Lung (tissue), 17 donors: ENCODE measurements at places on chromosomes 1 and 21.

- DNase-seq: no peak
These were observed 86.4 kb downstream of the BCAR3 start for GRCh38 chr1:93595266-93595665.

GRCh38 chr1:116540088-116540487, 30.7 kb downstream of the CD58 start:
- DNase-seq: no peak

DNA sequence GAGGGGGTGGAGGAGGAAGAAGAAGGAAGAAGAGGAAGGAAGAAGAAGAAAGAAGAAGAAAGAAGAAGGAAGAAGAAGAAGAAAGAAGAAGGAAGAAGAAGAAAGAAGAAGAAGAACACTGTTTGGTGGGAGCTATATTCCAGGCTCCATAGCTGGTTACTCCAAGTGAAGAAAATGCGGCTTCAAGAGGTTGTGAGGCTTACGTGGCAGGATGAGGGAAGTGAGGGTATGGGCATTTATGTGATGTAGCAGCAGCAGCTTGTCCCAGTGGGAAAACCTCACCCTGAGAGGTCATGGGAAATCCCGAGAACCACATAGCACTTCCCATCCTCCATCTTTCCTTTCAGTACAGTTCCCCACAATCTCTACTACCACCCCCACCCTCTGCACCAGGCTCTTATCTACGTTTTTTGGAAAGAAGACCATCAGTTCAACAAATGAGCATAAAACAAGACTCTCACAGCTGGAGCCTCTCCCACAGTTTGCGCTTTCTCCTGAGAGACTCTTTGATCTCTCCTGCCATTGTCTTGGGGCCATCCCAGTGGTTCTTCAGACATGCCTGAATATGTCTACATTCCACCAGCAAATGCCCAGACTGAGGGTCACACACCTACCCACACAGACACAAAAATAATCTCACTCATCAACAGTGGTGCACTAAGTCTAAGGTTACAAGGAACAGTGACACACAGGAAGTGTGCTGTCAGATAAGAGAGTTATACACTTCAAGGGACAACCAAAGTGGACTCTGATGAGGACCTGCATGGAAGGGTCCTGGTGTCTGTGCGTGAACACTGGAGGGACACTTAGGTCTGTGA, 77.9 kb upstream of the KCNJ15 start:
- DNase-seq: no peak

GRCh38 chr1:236515443-236515958, 8.3 kb upstream of the LGALS8 start:
- no peak for DNase-seq
